ENCODE measurements at places on chromosomes 5 and 9.
A peak's percentile ranks its signal among the peaks of the same experiment; 100 is the strongest.

DNA sequence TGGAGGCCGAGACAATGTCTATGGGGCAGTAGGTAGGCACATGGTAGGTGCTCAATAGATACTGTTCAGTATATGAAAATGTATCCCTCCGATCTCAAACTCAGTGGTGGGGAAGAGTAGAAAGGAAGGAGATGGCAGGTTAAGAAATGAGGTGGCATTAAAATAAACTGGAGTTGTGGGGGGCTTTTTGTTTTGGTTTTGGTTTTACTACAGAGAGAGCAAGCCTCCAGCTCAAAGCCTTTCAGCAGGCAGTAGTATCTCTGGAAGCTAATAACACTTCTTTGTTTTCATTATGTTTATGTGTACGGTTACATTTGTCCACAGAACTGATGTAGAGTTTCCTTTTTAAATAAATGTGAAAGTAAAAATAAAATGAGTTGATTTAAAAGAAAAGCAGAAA is 8.6 kb downstream of the MFAP3 start:
- DNase-seq: no peak

- DNase-seq: no peak
Observed at GRCh38 chr5:4947893-4948536, 192.1 kb upstream of the ADAMTS16 start.

GRCh38 chr5:150298701-150299451 is 3.8 kb downstream of the ARSI start:
- no peak for DNase-seq

DNA sequence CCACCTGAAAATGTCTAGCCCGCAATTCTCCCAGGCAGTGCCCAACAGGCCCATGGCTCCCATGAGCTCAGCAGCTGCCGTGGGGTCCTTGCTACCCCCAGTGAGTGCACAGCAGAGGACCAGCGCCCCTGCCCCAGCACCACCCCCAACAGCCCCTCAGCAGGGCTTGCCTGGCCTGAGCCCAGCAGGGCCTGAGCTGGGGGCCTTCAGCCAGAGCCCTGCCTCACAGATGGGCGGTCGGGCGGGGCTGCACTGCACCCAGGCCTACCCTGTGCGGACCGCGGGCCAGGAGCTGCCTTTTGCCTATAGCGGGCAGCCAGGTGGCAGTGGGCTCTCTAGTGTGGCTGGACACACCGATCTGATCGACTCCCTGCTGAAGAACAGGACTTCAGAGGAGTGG is 19.3 kb upstream of the LTC4S start:
- DNase-seq: no peak

GRCh38 chr9:70579686-70580085 is 165.2 kb upstream of the KLF9 start:
- no peak for DNase-seq

GRCh38 chr9:37969130-37969529 is 65.2 kb upstream of the SLC25A51 start:
- DNase-seq: no peak

DNA sequence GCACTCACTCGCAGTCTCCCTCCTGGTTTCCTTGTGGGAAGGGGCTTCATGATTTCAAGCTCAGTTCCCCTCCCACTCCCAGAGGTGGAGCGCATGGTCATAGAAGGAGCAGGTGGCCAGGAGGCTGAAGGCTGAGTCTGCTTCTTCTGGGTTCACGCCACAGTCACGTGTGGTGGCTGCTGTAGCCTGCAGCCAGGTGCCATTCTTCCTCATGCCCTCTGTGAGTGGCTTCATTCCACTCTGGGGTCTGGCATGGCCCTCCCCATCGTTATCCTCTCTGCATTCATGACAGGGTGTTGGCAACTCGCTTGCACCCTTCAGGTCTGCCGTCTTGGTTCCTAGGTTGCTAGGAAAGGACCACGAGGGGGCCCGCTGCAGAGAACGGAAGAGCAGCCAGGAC is 3.5 kb downstream of the MRPL41 start:
- DNase-seq: no peak

DNA sequence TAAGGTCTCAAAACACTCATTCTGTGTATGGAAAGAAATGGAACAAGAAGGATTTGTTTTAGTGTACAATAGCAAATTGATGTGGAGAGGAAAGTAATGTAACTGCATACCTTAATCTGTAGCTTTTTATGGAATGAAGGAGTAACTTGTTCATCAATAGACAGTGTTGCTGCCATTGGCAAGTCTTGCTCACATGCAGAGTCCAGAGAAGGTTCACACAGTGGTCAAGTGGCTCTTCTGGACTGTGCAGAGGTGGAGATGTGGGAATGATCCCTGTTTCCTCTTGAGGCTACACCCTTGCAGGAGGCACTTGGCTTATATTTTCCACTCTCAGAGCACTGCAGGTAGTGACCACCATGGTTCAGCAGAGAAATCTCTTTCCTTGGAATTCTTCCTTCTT is 132.9 kb upstream of the ANKH start:
- DNase-seq: no peak

DNA sequence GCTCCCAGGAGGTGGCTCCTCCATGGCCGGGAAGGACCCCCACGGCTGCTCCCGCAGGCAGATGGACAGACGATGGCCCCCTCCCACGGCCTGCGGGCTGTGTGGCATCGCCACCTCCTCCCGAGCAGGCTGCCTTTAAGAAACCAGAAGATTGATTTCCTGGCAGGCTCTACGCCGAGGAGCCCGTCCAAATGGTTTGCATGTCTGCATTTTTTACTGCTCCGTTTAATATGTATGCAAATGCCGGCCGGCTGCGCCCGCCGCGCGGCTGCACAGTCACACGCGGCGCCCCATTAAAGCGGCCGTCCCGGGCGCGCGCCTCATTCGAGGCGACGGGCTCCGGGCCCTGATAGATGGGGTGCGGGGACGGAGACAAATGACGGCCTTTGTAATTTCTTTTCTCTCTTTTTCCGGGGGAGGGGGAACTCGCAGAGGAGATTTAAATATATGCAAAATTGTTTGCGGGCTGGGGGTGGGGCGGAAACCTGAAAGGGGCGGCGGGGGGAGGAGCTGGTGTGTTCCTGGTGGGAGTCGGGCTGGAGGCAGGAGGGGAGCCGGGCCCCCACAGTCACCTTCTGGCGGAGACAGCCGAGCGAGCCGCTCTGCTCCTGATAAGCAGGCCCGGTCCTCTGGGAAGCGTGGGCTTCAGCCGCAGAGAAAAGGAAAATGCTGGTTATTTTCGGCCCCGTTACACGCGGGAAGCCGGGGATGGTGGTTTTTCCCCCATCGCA is 158.7 kb upstream of the IER5L start:
- peak; percentile 46 for DNase-seq

DNA sequence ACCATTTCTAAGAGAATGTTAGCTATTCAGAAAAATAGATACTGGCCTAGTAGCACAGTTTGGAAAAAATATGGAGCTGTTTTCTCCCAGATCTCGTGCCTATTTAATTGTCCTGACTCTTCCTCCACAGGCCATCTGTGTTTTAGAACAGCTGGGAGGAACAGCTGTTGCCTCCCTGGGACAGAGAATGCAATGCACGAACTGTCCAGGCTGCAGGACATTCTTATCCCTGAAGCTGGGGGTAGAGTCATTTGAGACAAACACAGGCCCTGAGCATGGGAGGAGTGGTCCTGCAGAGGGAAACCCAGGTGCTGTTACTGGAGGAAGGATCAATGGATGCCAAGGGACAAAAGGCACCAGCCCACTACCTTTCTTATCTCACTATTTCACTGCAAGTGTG is 20.9 kb upstream of the SPARC start:
- no peak for DNase-seq

- DNase-seq: no peak
Observed at GRCh38 chr9:130212543-130213297, 40.5 kb downstream of the NCS1 start.

- DNase-seq: no peak
Observed at GRCh38 chr9:73643379-73644013, 491.8 kb downstream of the ANXA1 start.

- DNase-seq: no peak
Observed at GRCh38 chr5:138289296-138289695, 14.9 kb upstream of the GFRA3 start.

- no peak for DNase-seq
Observed at GRCh38 chr5:50963971-50964745, 297.7 kb downstream of the PARP8 start.

- DNase-seq: no peak
Observed at GRCh38 chr5:63211448-63212132, 633.0 kb downstream of the LRRC70 start.

DNA sequence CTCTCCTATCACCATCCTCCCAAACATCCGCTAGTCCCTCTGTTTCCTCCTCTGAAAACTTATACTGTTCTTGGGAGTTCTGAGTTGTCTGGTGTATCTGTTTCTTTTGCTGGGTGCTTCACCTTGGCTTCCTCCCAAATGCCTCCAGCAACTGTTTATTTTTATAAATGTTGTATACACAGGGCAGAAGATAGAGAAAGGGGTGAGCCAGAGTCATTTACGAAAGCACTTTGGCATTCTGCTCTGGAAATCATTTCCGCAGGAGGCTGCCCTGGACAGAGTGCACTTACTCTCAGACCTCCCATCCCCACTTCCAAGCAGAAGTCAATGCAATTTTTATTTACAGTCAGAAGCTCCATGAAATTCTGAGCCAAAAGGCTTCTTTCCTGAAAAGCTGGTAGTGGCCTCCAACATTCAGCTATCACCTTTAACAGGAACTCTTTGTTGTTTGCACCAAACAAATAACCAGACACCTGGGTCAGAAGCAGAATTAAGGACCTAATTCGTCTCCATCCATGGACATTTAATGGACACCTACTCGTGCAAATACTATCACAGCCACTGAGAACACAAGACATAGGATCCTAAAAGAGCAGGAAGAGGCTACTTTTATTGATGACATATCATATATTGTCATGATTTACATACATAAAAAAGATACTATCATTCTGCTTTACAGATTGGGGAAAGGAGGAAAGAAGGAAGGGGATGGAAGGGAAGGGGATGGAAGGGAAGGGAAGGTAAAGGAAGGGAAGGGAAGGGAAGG is 229.5 kb upstream of the PAPPA start:
- DNase-seq: no peak

DNA sequence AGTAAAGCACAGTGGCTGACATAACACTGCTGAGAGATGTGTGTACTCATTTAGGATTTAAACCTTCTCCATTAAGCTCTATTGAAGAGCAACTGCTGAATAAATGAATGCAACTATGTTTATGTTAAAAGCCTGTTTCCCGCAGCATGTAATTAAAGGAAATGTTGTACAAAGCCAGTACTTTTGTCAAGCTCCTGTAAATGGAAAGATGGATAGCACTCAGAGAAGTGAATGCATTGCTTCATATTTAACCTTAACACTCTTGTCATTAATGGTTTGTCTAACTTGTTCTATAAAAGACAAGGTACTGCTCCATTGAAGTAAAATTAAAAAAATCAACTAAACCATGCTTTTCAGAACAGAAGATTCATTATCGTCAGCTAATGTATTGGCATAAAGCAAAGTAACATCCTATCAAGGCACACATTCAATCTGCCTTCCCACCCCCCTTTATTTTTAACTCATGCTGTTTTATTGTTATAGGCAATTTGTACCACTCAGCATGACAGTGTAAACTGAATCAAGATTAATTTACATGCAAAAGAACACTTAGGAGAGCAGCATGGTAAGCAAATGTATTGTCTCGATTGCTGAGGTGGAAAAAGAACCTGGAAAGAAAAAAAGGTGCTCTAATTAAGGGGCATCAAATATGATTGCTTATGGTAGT is 240.9 kb upstream of the TBCA start:
- no peak for DNase-seq

DNA sequence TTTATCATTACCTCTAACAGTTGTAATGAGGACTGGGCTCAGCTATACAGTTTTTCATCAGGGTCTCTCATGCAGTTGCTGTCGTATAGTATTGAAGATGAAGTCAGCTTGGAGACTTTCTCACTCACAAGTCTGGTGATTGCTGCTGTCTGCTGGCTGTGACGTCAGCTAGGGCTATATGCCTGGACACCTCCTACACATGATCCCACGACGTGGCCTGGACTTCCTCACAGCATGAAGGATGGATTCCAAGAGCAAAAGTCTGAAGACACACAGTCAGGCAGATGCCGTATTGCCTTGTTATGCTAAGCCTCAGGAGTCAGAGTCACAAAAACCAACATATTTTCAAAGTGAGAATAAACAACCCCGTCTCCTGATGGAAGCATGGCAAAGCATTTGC is 193.3 kb downstream of the LURAP1L start:
- no peak for DNase-seq

GRCh38 chr5:112316006-112316405 is 103.1 kb downstream of the EPB41L4A start:
- DNase-seq: no peak

Data from GM12892 (cell line).